Activated CD8-positive, alpha-beta memory T cell treated with anti-CD3 and anti-CD28 coated beads, Interleukin-2, amount 10 ng/mL, durations not matched to agents 7 days and 5 days (primary cell): ENCODE measurements at places on chromosomes 3 and 15.

DNA sequence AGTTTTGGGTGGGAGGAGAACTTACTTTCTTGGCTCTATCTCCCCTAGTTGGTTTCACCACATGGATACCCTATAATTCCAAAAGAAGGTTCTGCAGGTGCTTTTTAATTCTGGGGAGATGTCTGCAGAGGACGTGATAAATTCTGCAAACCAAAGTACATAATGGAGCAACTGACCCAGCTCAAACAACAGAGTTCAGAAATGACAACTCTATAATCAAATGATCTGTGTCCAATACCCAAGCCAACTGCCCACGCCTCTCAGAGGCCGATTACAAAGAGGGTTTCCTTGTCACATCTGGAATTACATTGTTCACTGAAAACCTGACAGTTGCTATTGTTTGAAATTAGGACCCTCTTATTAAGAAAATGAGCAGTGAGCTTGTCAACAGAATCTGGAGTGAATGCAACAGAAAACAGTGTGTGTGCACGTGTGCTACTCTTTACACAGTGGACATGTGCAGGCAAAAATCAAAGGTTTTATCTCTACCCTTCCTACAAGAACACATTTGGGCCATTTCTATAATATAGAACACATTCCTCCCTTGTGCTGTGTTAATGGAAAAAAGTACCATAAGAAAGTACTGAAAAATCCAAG lies 593.0 kb downstream of the MAGI1 start:
- no peak for DNase-seq

DNA sequence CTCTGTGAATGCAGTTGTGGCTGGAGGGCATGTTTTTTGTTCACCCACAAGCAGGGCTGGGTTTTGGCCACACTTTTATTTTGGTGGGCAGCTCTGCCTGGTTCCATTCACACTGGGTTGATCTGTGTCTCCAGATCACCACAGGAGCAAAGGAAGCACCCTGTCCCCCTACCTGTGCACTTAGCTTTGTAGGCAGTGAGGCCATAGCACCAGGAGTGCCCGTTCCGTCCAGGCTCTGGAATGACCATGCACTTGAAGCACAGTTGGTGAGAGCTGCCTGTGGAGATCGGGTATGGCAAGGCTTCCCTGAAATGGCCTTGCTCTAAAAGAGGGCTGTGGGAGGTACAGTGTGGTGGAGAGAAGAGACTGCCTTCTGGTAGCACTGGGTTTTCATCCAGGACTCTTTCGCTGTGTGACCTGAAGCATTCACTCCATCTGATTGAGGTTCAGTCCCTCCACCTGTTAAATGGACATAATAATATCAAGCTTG lies 31.7 kb downstream of the MINAR1 start:
- DNase-seq = no peak

DNA sequence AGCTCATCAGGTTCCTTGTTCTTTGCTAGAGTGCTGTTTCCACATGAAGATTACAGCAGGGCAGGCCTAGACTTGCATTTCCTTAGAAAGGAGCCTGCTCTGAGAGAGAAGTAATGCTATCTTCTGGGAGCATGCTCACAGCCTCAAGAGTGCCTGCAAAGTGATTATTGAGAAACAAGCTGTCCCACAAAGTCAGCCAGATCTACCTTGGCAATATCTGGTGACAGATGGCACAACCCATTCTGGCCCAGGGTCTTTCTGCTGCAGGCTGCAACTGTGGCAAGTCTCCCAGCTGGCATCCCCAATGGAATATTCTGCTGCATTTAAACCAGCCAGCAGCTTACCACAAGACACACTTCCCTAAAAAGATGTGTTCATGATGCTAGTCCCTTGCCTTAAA lies 29.3 kb downstream of the MTMR10 start:
- no peak for DNase-seq

GRCh38 chr15:75673426-75674235 lies 25.9 kb downstream of the SNX33 start:
- no peak for DNase-seq

DNA sequence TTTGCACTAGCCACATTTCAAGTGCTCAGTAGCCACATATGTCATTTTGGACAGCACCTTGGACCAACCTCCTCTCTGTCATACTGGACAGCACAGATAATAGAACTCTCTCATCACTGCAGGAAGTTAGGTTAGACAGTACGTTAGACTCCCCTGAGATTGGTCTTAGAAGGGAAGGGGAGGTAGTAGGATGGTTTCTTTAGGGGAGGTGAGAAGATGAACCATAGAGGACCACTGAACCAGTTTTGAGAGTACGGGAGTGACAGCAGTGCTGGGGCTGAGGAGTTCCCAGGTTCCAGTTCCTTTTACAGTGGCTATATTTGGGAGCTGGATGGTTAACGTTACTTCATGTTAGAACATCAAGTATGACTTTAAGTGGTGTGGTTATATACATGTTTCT lies 7.8 kb downstream of the LRCH3 start:
- DNase-seq = no peak
